ENCODE measurements at places on chromosomes 6 and 20.

DNA sequence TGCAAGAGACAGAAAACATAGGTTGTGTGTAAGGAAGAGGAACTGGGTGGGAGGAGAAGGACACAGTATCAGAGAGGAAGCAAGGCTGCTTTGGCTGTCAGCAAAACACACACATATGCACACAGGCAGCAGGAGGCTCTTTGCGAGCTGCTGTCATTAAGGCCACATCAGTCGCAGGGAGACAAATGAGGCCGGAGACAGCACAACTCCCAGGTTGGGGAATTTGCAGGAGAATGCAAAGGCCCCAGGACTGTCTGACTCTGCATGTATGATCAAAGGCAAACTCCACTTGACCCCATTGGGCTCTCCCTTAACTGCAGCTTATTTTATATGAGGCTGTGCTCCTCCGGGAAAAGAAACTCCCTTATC lies 35.3 kb downstream of the METTL24 start:
- no peak for DNase-seq

- DNase-seq = no peak
Measured at GRCh38 chr20:58817748-58818147, 33.0 kb downstream of the GNAS-AS1 start.

GRCh38 chr6:150830439-150831165 lies 34.9 kb upstream of the MTHFD1L start:
- no peak for DNase-seq

GRCh38 chr6:21961226-21961625 lies 335.6 kb downstream of the PRL start:
- DNase-seq = no peak

- no peak for DNase-seq
Measured at GRCh38 chr6:130320908-130321307, 44.9 kb upstream of the TMEM200A start.

DNA sequence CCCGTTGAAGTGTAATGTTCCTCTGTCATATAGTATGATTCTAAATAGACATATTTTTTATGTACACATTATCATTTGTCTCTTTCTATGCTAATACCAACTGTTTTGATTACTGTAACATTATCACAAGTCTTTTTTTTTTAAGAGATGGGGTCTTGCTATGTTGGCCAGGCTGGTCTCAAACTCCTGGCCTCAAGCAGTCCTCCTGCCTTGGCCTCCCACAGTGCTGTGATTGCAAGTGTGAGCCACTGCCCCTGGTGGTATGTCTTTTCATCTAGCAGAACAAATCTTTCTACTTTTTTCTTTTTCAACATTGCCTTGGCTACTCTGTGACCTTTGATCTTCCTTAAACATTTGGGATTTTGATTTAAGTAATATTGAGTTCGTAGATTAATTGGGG lies 57.7 kb downstream of the SLX4IP start:
- no peak for DNase-seq

Data from activated CD4-positive, alpha-beta T cell treated with anti-CD3 and anti-CD28 coated beads, Interleukin-2, amount 50 U/mL, for 48 hours (primary cell).